ENCODE measurements at places on chromosomes 7 and 10.

DNA sequence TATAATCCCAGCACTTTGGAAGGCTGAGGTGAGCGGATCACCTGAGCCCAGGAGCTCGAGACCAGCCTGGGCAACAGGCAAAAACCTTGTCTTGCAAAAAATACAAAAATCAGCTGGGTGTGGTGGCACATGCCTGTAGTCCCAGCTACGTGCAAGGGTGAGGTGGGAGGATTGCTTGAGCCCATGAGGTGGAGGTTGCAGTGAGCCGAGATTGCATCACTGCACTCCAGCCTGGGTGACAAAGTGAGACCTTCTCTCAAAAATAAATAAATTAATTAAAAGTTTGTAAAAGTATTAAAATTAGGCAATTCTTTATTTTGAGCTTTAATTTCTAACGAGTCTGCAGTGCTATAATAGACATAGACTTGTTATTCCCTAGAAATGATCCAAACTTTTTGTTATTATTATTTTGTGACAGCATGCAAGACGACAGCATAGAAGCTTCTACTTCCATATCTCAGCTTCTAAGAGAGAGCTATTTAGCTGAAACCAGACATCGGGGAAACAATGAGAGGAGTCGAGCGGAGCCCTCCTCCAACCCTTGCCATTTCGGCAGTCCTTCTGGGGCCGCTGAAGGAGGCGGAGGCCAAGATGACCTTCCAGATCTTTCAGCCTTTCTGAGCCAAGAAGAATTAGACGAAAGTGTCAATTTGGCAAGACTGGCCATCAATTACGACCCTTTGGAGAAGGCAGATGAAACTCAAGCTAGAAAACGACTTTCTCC, 11.9 kb downstream of the MYPN start:
- no peak for DNase-seq

GRCh38 chr7:106346167-106346677, 61.4 kb upstream of the NAMPT start:
- no peak for DNase-seq

- DNase-seq: peak; percentile 18
Measured at GRCh38 chr7:30175636-30176147, 40.9 kb downstream of the MTURN start.

- DNase-seq: peak; percentile 56
Measured at GRCh38 chr10:314871-315270, 179.6 kb downstream of the ZMYND11 start.

DNA sequence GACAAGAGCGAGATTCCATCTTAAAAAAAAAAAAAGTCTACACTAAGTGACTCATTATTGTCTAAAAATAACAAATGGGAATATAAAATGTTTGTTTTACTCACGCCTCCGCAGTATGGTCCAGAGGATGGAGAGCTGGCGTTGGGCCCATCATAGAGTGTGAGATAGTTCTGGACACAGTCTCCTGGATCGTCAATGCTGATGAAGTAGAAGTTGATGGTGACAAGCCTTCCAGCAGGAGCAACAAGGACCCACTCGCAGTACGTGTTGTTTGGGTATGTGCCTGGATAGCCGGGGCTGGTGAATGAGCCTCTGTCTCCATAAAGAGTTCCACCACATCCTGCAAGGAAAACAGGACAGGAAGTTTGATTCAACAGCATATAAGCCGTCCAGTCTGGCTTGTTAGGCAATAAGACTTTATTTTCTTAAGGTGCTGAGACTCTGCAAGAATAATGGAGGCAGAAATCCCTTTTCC, 11.5 kb upstream of the RSU1 start:
- peak; percentile 80 for DNase-seq

DNA sequence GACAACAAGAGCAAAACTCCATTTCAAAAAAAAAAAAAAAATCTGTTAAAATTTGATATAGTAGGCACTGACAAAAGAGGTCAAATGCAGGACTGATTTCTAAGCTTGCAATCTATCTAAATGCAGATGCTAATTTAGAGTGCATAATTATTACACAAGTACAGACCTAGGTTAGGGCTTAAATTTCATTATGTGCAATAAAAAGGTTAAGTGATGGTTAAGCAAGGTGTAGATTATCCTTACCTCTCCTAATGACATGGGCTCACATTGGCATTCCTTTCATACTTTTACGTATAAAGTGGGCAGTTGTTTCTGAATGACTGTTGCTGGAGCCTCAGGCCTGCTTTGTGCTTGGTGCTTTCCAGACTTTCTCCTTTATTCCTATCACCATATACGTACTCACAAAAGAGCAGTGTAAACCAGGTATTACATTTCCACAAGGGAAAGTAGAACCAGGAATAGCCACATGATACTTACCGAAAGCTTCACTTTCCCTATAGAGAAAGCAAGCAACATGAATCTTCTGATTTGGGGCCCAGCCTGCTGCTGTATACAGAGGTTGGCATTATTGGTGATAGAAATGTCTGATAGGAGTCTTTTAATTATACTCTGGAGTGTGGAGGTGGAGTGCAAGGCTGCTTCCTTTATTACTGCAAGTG, 2.2 kb upstream of the CHCHD1 start:
- DNase-seq: no peak

DNA sequence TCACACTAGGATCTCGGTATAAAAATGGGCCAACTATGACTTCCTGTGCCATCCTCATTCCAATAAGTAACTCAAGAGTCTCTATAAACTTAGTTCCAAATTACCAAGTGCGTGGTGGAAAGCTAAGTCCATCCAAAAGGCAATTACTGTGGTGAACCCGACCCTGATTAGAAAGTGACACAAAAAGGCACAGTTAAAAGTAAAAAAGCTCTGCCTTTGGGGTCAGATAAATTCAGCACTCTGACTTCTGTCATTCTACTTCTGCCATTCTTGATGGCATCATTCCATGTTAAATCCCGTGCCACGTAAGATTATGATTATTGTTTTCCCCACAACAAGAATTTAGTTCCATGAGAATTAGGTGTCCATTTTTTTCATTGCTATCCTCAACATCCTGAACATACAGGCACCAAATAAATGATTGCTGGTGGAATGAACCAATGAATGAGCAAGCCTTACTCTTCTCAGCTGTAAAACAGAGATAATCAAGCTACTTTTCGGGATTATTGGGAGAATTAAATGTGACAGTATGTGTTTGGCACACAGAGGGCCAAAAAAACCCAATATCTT, 877 bp downstream of the NCOA4 start:
- no peak for DNase-seq

DNA sequence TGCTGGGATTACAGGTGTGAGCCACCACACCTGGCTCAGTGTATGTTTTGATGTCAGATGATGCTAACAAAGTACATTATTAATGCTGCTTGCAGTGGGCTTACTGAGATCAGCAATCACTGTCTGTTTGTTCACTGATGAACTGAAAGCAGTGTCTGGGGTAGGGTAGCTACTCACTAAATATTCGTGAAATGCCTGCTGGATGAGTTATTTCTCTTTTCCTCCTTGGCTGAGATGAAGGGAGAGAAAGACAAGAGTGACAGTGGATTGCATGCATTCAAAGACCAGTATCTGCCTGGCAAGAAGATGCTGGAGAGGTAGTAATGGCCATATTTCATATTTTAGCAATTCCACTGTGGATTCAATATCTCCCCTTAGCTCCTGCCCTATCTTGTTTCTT, 32.3 kb downstream of the FAM107B start:
- no peak for DNase-seq

DNA sequence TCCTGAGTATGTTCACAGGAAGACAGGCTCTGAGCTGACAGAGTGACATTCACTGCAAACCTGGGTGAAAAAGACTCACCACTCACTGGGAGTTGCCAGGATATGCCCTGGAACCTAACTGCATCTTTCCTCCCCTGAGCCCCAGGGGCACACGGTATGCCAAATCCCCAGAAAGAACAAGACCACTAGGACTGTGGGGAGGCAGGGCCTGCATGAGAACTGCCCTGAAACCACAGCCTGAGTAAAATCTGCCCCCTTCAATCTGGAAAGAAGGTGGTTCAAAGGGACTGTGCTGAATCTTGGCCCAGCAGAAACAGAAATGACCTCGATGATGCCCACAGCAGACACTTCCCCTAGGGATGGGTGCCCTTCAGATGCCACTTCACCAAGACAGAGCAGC, 6.5 kb downstream of the FAM53B start:
- DNase-seq: no peak

- no peak for DNase-seq
Measured at GRCh38 chr7:46719616-46720015, 798.5 kb upstream of the IGFBP3 start.

GRCh38 chr10:77896058-77896457, 30.5 kb downstream of the DLG5 start:
- DNase-seq: no peak

DNA sequence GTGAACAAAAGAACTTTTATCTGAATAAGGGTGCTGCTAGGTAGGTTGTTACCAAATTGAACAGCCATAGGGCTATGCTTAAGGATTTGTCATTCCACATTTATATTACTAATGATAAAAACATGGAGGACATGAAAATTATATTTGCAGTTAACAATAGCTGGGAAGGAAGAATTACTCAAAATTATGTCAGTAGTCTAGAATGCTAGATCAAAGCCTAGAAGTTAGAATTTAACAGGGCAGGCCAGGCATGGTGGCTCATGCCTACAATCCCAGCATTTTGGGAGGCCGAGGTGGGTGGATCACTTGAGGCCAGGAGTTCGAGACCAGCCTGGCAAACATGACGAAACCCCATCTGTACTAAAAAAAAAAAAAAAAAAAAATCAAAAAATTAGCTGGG, 9.4 kb downstream of the STK17A start:
- no peak for DNase-seq

GRCh38 chr7:87458148-87458547, 17.3 kb downstream of the ABCB4 start:
- no peak for DNase-seq

DNA sequence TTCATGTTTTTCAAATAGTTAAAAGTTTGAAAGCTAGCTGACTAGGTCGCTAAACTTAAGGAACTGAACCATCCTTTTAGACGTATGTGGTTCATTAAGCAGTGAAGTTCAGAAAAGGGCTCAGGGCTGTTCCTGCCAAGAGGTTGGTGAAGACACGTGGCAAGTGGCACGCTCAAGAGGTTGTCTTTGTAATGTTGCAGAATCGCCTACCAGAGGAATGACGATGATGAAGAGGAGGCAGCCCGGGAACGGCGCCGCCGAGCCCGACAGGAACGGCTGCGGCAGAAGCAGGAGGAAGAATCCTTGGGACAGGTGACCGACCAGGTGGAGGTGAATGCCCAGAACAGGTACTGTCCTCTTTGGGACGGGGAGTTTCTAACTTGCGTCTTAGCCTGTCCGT, 57.8 kb upstream of the AGBL3 start:
- DNase-seq: no peak

- no peak for DNase-seq
Measured at GRCh38 chr7:73852500-73852899, 8.5 kb upstream of the TMEM270 start.

GRCh38 chr7:100577507-100577906, 3.8 kb upstream of the SAP25 start:
- DNase-seq: no peak

- DNase-seq: no peak
Measured at GRCh38 chr7:132893560-132893959, 188.3 kb downstream of the CHCHD3 start.

- DNase-seq: no peak
Measured at GRCh38 chr10:78382772-78383171, 349.1 kb downstream of the RPS24 start.

DNA sequence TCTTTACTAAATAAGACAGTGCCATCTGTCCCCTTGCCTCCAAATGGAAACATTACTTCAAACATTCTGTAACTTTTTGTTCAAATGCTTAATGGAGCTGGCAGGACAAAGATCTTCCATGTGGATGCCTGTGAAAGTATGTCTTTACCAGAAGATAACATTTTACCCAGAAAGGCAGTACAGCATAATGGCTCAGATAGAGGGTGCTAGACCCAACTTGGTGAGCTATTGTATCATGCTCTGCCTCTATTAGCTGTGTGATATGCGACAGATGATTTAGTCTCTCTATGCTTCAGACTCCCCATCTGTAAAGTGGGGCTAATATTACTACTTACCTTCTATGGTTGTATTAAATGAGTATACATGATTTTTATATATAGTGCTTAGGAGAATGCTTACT, 8.8 kb upstream of the SMKR1 start:
- DNase-seq: no peak

DNA sequence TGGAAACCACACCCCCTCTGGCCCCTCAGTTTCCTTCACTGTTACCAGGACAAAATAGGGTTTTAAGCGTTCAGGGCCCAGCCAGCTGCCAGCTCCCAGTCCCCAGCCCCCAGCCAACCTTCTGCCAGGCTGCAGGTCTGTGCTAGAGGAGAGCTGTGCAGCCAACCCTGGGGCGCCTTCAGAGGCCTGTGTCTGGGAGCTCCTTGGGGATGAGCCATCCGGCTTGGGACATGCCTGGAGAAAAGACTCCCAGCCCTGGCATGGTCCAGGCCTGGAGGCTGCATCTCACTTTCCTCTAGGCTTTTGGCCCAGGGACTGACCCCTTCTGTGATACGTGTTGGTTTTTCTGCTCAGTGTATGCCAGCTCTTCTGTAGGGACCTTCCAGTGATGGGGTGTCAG, 487.6 kb upstream of the MGMT start:
- no peak for DNase-seq

- no peak for DNase-seq
Measured at GRCh38 chr10:2145491-2145890, 408.2 kb upstream of the ADARB2 start.

GRCh38 chr7:112869111-112869774, 79.0 kb upstream of the TMEM168 start:
- DNase-seq: peak; percentile 39

GRCh38 chr10:83680470-83680891, 458.8 kb upstream of the GHITM start:
- no peak for DNase-seq

DNA sequence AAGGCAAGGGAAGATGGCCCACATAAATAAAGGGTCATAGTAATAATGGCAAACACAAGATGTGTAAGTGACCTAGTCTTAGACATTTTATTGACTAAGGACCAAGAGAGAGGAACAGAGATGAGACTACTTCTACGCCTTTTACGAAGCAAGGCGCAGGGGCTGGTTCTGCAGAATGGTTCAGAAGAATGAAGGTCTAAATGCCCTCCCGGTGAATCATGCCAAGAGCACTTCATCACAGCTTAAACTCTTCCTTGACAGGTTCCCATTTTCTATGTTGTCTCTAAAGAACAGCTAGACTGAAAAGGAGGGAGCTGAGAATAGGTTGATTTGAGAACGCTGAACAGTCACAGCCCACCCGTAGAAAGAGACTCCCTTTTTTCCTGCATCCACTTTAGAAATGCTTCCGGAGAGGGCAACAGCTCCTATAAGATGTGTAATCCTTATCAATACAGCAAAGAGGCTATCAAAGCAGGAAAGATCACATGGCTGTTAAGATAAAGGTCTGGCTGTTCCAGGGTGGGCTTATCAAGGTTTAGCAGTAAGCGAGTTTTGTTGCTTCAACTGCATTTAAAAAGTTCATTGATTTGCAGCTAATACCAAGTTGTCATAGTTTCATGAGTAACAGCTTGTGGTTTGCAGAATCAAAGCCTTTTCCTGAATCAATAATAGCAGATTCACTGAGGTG, 93.4 kb upstream of the AUTS2 start:
- DNase-seq: no peak

GRCh38 chr10:99370993-99371392, 41.8 kb downstream of the CNNM1 start:
- peak; percentile 49 for DNase-seq

GRCh38 chr7:78172267-78172757, 373.7 kb downstream of the PHTF2 start:
- no peak for DNase-seq

- DNase-seq: peak; percentile 13
Measured at GRCh38 chr7:48389977-48390376, 218.7 kb downstream of the ABCA13 start.

- no peak for DNase-seq
Measured at GRCh38 chr7:132475037-132475668, 101.1 kb downstream of the PLXNA4 start.

- DNase-seq: no peak
Measured at GRCh38 chr10:127550861-127551260, 1.8 kb downstream of the NPS start.

Data from fibroblast of skin of scalp (primary cell).